ENCODE measurements at places on chromosomes 3 and 15.

GRCh38 chr15:93459396-93459795, 370.4 kb upstream of the RGMA start:
- no peak for DNase-seq

DNA sequence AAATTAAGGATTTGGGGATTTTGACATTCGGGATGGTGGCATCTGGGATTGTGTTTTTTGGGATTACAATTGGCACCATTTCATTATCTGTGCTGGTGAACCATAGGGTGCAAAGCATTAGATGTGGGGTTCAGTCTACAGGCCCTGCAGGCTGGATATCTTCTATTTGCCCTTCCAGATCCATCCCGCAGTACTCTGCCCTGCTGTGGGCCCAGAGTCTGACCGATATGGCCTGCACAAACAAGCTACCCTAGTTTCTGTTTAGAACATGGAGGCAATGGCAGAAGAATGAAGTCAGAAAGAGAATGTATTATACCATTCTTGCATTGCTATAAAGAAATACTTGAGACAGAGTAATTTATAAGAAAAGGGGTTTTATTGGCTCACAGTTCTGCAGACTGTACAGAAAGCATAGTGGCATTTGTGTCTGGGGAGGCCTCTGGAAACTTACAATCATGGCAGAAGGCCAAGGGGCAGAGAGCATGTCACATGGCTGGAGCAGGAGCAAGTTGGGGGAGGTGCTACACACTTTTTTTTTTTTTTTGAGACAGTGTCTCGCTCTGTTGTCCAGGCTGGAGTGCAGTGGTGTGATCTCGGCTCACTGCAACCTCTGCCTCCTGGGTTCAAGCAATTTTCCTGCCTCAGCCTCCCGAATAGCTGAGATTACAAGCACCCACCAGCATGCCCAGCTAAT, 93.7 kb downstream of the NCEH1 start:
- no peak for DNase-seq

GRCh38 chr15:29682781-29683180, 139.5 kb downstream of the TJP1 start:
- DNase-seq = no peak

GRCh38 chr3:193837347-193837827, 244.4 kb downstream of the OPA1 start:
- DNase-seq = no peak

DNA sequence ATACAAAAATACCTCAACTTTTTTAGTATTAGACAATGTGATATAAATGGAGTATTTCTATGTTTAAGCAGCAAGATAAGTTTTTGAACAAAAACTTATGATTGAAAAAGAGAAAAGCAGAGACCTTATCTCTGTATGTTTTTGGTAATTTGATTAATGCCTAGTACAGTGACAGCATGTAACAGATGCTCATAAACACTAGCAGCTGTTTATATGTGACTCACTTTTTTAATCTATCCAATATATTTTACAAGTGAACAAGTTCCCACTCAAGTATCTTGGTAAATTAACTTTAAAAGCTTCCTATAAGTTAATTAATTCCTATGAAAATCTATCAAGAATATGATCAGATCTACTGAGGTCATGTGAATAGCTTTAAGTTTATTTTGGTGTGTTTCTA, 55.1 kb downstream of the NGLY1 start:
- no peak for DNase-seq

DNA sequence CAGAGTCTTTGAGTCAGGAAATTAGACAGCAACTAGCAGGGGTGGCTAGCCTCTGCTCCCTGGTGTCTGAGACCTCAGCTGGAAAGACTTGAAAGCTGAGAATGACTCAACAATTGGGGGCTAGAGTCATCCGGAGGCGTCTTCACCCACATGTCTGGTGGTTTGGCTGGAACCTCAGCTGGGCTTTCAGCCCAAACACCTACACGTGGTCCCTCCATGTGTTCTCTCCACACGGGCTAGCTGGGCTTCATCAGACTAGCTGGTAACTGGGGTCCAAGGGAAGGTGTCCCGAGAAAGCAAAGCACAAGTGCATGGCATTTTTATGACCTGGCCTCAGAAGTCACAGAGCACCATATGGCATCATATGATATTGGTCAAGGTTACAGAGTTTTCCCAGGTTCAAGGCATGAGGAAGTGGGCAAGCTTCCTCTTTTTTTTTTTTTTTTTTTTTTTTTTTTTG, 19.9 kb upstream of the ABHD2 start:
- no peak for DNase-seq

DNA sequence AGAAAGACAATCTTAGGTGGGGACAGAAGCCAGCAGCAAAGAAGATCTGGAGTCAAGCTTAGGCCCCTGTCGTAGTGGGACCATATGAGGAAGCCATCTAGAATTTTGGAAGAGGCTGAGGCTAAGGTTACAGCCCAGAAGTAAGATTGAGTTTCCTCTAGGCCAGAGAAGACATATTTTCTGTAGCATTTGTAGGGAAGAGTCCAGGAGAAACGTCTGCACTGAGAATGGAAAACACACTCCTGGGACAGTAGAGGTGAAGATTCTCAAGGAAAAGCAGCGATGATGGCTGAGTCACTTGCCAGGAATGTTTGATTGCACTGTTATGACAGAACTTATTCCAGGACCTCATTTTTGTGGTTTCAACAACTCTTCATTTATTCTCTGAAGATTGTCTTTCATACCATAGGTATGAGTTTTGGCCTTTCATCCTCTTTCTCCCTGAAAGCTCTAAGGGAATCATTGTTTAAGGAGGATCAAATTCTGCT, 107.2 kb downstream of the GTPBP8 start:
- DNase-seq = peak; percentile 80

DNA sequence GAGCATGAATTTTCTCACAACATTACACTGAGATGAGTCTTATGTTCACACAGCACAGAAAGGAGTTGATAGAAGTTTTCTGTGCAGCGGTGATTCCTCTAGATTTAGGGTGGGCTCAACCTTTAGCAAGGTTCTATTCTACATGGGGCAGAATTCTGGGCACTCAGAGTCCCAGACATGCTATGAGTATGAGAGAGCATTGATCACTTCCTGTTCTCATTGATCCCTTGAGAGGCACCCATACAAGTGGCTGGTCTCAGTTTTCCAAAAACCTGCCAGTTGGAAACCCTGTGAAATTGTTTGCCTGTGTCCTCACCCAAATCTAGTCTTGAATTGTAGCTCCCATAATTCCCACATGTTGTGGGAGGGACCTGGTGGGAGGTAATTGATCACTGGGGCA, 112.5 kb upstream of the NR2F2 start:
- DNase-seq = no peak

All from HCT116 (cell line).